ENCODE measurements at places on chromosomes 6 and 20. TPM values are rescaled to one million over a fixed set of nuclear protein-coding genes. Genes with fewer than 3 reads are reported as not detected.

The TCF19 gene
- 5.8 TPM for total RNA-seq

The PNPLA1 gene
- total RNA-seq, result not detected

The PXDC1 gene
- 7.5 TPM for total RNA-seq

The HLA-DQA2 gene
- not detected for total RNA-seq

The NDUFAF4 gene
- total RNA-seq, result 45.3 TPM

The XKR7 gene
- total RNA-seq, result 284 TPM

The EXOC2 gene
- total RNA-seq, result 31.3 TPM

The PAK5 gene
- total RNA-seq, result 6.8 TPM

The ARFGEF3 gene
- total RNA-seq, result 15.3 TPM

The FOXQ1 gene
- 1.9 TPM for total RNA-seq

The DLK2 gene
- total RNA-seq, result 2.2 TPM

The GNMT gene
- 0.54 TPM for total RNA-seq

The MAS1 gene
- total RNA-seq, result not detected

The IYD gene
- not detected for total RNA-seq

The BPIFA1 gene
- total RNA-seq, result not detected

The ZBTB12 gene
- 16.2 TPM for total RNA-seq

The CBLN4 gene
- not detected for total RNA-seq

The ARMH2 gene
- total RNA-seq, result 0.54 TPM

The NTSR1 gene
- 4.0 TPM for total RNA-seq

The ADTRP gene
- not detected for total RNA-seq

The CTCFL gene
- not detected for total RNA-seq

The MMP24 gene
- 19.0 TPM for total RNA-seq

The PTCRA gene
- total RNA-seq, result not detected
